ENCODE measurements at places on chromosomes 13 and 19.
A peak's percentile ranks its signal among the peaks of the same experiment; 100 is the strongest.

GRCh38 chr19:38059897-38060296 lies 152.9 kb downstream of the SIPA1L3 start:
- H3K27me3 ChIP-seq = no peaks in the 10 kb centered on the region
- H3K36me3 ChIP-seq = no peaks in the 10 kb centered on the region
- H3K27ac ChIP-seq = no peak overlapping the region
- H3K4me3 ChIP-seq = no peak overlapping the region

- no peak for DNase-seq
- H3K4me3 ChIP-seq = no peak overlapping the region
- no peaks in the 10 kb centered on the region for H3K36me3 ChIP-seq
- no peaks in the 10 kb centered on the region for H3K4me1 ChIP-seq
- H3K27me3 ChIP-seq = no peaks in the 10 kb centered on the region
These were observed 37.5 kb upstream of the POMP start for GRCh38 chr13:28621449-28621848.

GRCh38 chr19:40217934-40218890 lies at the start of gene TTC9B:
TTC9B (minus strand) TSS chr19:40218384; CDS start chr19:40218381, 3 bp downstream.
- H3K27me3 ChIP-seq = peaks cover 12% of the 10 kb centered on the region
- H3K4me3 ChIP-seq = no peak within 1 kb of the TSS

- H3K36me3 ChIP-seq = no peaks in the 10 kb centered on the region
- peaks cover 2% of the 10 kb centered on the region for H3K4me1 ChIP-seq
- no peak for DNase-seq
- H3K4me3 ChIP-seq = no peak overlapping the region
These were observed 10.5 kb downstream of the SLC25A42 start for GRCh38 chr19:19074196-19074882.

- no peaks in the 10 kb centered on the region for H3K4me1 ChIP-seq
- H3K27me3 ChIP-seq = no peaks in the 10 kb centered on the region
- H3K4me3 ChIP-seq = no peak overlapping the region
- no peak overlapping the region for H3K27ac ChIP-seq
- DNase-seq = no peak
- no peaks in the 10 kb centered on the region for H3K36me3 ChIP-seq
These were observed 10.9 kb upstream of the KCTD15 start for GRCh38 chr19:33785795-33786194.

- peak; percentile 92 for DNase-seq
- H3K4me3 ChIP-seq = peak overlapping the region; percentile 96
- H3K36me3 ChIP-seq = peaks cover 11% of the 10 kb centered on the region
These were observed 1.9 kb downstream of the RRAS start for GRCh38 chr19:49637821-49638738.

DNA sequence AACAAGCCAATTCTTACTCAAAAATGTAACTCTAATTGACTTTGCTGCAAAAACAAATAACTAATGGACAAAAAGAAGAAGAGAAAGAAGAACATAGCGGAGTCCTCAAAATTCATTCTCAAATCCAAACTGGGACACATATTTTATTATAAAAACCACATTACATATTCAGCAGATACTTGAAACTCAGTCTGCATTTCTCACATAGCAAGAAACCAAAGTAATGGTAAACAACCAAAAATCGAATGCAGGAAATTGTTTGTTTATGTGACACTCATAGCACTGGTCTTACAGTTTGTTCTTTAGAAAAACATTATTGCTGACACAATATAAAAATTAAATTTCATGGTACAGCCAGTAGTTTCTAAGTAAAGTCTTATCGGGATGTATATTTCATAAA lies 789.8 kb downstream of the SLITRK6 start:
- no peaks in the 10 kb centered on the region for H3K36me3 ChIP-seq
- H3K27me3 ChIP-seq = no peaks in the 10 kb centered on the region
- no peak for DNase-seq
- H3K27ac ChIP-seq = no peak overlapping the region
- no peak overlapping the region for H3K4me3 ChIP-seq

DNA sequence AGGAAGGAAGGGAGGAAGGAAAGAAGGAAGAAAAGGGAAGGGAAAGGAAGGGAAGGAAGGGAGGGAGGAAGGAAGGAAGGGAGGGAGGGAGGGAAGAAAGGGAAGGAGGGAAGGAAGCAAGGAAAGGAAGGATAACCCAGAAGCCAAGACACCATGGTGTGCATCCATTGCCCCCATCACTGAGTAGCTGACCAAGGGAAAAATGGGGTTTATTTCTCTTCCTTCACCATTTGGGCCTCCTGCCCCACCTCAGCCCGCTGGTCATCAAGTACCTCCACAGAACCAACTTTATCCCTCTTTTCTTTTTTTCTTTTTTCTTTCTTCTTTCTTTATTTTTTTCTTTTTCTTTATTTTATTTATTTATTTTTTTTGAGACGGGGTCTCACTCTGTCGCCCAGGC lies 20.4 kb downstream of the CABP5 start:
- no peaks in the 10 kb centered on the region for H3K36me3 ChIP-seq
- H3K4me3 ChIP-seq = no peak overlapping the region
- H3K27ac ChIP-seq = no peak overlapping the region
- H3K4me1 ChIP-seq = no peaks in the 10 kb centered on the region

DNA sequence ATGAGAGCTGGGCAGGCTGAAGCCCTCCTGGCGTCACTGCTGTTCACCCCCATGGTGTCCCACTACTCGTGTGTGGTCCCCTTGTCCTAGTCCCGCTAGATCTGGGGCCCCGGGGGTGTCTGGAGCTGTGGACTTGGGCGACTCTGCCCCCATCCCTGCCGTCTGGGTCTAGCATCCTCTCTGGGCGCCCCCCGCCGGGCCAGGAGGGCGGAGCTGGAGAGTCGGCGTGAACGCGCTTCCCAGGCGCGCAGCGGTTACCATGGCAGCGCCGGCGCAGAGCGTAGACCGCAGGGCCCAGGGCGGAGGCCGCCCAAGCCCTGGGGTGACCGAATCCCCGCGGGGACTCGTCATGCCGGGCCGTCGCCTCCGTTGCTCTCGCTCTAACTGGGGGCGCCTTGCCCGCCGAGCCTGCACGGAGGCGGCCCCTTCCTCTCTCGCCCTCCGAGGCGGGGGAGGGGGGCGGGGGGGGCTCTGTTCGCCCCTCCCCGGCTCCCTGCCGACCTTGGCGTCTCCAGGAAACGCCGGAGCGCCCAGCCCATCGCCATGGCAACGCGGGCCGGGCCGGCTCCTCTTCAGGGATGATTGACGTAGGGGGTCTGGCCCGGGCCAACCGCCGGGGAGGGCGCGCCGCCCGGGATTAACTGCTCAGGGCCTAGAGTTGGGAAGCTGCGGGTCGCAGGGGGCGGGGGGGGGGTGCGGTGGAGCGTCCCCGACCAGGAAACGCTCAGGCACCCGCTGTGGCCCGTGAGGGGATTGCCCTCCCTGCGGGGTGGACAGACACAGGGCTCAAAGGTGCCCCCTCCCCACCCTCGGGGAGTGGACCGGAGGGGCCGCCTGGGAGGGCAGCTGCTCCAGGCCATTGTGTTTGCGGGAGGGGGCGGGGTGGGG lies 8.9 kb downstream of the ISYNA1 start:
- no peaks in the 10 kb centered on the region for H3K36me3 ChIP-seq
- DNase-seq = peak; percentile 78
- H3K27me3 ChIP-seq = no peaks in the 10 kb centered on the region
- peak overlapping the region; percentile 79 for H3K27ac ChIP-seq
- H3K4me1 ChIP-seq = peaks cover 69% of the 10 kb centered on the region
- H3K4me3 ChIP-seq = peak overlapping the region; percentile 27

DNA sequence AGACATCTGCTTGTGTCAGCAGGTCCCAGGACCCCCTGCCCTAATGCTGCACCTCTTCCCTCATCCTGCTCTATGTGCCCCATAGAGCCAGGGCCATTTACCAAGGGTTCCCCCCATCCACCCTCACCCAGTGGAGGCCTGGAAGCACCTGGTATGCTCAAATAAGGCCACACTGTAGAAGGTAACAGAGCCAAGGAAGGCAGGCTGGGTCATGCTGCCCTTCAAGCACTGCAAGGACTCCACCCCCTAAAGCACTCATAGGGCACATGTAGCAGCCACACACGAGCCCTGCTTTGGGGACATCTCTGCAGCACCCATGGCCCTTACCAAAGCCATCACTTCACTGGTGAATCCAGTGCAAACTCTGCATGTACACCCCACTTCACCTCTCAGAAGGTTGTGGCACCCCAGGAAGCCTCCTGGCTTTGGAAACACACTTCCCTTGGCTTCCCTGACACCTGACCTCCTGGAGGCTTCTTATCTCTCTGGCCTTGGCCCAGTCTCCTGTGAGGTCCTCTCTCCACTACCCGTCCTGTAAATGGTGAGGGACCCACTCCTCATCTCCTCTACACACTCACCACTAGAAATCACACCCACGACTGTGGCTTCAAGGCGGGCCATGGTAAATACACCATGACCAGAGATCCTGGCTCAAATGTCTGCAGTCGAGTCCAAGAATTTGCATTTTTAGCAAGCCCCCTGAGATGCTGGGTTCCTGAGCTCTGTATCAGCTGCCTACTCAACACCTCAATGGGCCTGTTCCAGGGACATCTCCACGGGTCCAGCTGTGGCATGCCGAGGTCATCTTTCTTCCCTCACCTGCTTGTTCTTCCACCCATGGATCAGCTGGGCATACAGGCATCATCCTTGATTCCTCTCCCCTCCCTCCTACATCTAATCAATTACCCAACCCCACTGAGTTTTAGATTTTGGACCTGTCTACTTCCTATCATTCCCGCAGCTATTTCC lies 80.9 kb upstream of the DOCK9 start:
- H3K27ac ChIP-seq = no peak overlapping the region
- H3K4me1 ChIP-seq = peaks cover 41% of the 10 kb centered on the region
- H3K4me3 ChIP-seq = no peak overlapping the region
- no peak for DNase-seq

DNA sequence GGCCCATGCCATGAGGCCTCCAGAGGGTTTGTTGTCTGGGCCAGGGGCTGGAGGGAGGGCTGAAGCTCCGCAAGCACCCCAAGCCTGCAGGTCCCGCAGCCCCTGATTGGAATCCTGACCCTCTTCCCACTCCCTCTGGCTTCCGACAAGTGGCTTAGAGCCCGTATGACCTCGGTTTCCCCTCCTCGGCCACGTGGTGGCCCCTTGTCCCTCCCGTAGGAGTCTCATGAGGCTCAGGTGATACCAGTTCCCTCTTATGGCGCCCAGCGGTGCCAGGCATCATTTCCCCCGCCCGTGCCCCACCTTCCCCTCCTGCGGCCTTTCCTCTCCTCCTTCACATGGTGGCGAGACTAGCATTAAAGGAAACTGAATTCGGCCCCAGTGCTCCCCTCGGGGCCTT lies 6.1 kb downstream of the THOP1 start:
- no peak for DNase-seq
- no peak overlapping the region for H3K4me3 ChIP-seq
- peaks cover 6% of the 10 kb centered on the region for H3K4me1 ChIP-seq

- no peak overlapping the region for H3K4me3 ChIP-seq
- no peaks in the 10 kb centered on the region for H3K36me3 ChIP-seq
- DNase-seq = no peak
- H3K27ac ChIP-seq = no peak overlapping the region
- no peaks in the 10 kb centered on the region for H3K27me3 ChIP-seq
- H3K4me1 ChIP-seq = peaks cover 32% of the 10 kb centered on the region
These were observed 2.4 kb downstream of the SAE1 start for GRCh38 chr19:47133021-47133471.

- H3K4me1 ChIP-seq = no peaks in the 10 kb centered on the region
- H3K27ac ChIP-seq = no peak overlapping the region
- H3K4me3 ChIP-seq = no peak overlapping the region
- DNase-seq = no peak
- H3K27me3 ChIP-seq = no peaks in the 10 kb centered on the region
These were observed 23.9 kb upstream of the OXGR1 start for GRCh38 chr13:97018029-97018819.

DNA sequence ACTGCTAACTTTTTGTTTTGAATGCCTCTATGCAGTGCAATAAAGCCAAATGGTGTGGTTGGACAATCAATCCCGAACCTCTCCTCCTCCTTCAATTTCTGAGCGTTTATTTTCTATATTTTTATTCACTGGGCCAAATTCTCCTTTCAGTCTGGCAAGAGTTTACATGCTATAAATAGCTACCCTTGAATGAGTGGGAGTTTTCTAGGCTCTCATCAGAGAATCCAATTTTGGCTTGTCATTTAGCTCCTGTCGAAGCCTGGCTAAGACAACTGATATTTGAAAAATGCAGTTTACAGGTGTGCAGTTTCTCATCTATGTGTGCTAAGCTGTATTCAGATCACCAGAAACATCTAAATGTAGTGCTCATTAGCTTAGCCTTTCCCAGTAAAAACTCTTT lies 61.8 kb downstream of the OLFM4 start:
- no peak overlapping the region for H3K27ac ChIP-seq
- DNase-seq = no peak
- H3K27me3 ChIP-seq = no peaks in the 10 kb centered on the region
- no peaks in the 10 kb centered on the region for H3K36me3 ChIP-seq

DNA sequence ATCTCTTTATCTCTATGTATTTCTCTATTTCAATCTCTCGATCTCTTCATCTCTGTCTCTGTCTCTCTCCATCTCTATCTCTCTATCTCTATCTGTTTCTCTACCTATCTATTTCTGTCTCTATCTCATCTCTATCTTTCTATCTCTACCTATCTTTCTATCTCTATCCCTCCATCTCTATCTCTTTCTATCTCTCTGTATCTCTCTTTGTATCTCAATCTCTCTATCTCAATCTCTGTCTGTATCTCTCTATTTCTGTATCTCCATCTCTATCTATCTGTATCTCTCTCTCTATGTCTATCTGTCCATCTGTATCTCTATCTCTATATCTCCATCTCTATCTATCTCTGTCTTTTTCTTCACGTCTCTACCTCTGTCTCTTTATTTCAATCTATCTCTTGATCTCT lies 25.2 kb downstream of the TNFSF9 start:
- no peaks in the 10 kb centered on the region for H3K4me1 ChIP-seq
- no peak for DNase-seq
- no peaks in the 10 kb centered on the region for H3K27me3 ChIP-seq
- no peak overlapping the region for H3K27ac ChIP-seq

DNA sequence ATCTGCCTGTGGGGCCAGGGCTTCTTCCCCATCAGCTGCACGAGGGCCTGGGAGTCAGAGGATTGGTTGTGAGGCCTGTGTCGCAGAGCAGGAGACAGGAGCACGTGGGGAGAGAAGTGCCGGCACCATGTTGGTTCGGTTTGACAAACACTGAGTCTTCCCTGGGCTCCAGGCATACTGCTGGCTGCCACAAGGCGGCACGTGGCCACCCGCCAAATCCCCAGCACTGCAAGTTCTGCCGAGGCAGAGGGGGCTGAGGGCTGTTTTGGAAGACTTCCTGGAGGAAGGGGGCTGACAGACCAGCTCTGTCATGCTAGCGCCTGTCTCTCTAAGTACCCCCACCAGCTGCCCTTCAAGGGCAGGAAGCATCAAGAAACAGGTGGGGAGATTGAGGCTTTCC lies 9.5 kb downstream of the SHANK1 start:
- H3K4me3 ChIP-seq = no peak overlapping the region
- H3K36me3 ChIP-seq = no peaks in the 10 kb centered on the region
- H3K27me3 ChIP-seq = no peaks in the 10 kb centered on the region
- H3K27ac ChIP-seq = no peak overlapping the region

- no peak for DNase-seq
- H3K27ac ChIP-seq = no peak overlapping the region
- H3K27me3 ChIP-seq = no peaks in the 10 kb centered on the region
- no peaks in the 10 kb centered on the region for H3K4me1 ChIP-seq
- peaks cover 8% of the 10 kb centered on the region for H3K36me3 ChIP-seq
These were observed 38.7 kb downstream of the SLC7A1 start for GRCh38 chr13:29556742-29557141.

GRCh38 chr19:44742330-44743061 lies 6.0 kb upstream of the BCL3 start:
- H3K27ac ChIP-seq = peak overlapping the region; percentile 92
- no peak overlapping the region for H3K4me3 ChIP-seq
- peaks cover 3% of the 10 kb centered on the region for H3K4me1 ChIP-seq
- H3K36me3 ChIP-seq = no peaks in the 10 kb centered on the region

GRCh38 chr19:48874303-48875135 lies 2.3 kb downstream of the PPP1R15A start:
- H3K27me3 ChIP-seq = no peaks in the 10 kb centered on the region
- H3K27ac ChIP-seq = peak overlapping the region; percentile 99
- H3K36me3 ChIP-seq = peaks cover 57% of the 10 kb centered on the region
- DNase-seq = no peak

All from right atrium auricular region (tissue), 2 donors.